Non-pigmented ciliary epithelial cell (primary cell): ENCODE measurements at places on chromosomes 11 and 22.

- no peak for DNase-seq
Observed at GRCh38 chr11:134206185-134206584, 17.6 kb downstream of the NCAPD3 start.

- DNase-seq, result no peak
Observed at GRCh38 chr11:121606354-121606753, 153.6 kb upstream of the SORL1-AS1 start.

DNA sequence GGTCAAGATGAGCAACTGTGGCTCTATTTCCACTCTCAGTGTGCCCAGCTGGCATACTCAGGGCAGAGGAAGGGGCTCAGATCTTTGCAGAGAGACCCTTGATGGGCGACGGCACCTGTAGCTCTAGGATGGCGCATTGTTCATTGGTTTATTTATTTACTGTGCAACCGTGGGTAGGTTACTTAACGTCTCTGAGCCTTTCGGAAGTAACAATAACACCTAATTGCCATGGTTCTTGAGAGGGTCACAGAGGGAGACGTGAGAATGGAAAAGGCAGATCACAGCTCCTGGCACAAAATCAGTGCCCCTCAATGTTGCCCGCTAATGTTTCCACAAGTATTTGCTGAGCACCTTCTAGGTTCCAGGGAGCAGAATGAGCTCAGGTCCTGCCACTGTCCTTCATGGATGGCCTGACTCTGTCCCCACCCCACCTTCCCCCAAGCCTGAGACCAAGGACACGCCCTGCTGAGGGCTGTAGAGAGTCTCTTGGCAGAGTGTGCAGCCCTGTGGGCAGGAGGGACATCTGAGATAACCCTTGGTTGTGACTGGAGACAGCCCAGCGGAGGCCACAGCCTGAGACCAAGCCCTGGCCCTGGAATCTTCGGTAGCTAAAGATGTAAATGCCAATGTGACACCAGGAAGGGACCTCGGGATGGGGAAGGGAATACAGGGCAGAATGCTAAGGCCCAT, 780 bp upstream of the ALDH3B2 start:
- DNase-seq, result no peak

DNA sequence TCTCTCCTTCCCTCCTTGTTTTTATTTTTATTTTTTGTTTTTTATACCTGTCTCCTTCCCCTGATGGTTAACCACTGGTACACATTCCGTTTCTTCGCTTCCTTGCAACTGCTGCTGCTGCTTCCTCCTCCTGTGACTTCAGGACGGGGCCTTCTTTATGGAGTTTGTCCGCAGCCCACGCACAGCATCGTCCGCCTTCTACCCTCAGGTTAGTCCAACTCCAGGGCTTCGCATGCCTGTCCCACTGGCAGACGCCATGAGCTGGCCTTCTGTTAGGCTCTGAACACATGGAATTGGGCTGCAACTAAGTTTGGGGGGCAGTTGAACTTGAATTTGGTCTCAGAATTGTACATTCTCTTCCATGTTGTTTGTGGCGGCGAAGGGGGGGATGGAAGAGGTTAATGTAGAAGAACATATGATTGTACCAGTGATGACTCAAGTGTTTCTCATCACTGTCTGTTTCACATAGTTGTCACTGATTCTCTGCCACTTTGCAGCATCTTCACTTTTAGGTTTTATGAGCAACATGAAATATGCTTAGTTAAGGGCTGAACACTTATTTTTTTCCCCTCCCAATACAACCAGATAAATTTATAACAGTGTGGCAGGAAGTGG, 83.0 kb upstream of the YWHAH start:
- no peak for DNase-seq

GRCh38 chr11:45679806-45680205, 14.4 kb upstream of the CHST1 start:
- DNase-seq, result no peak

- no peak for DNase-seq
Observed at GRCh38 chr22:20093418-20094196, 13.6 kb downstream of the DGCR8 start.

GRCh38 chr11:115887727-115888126, 383.5 kb upstream of the CADM1 start:
- no peak for DNase-seq

- DNase-seq, result no peak
Observed at GRCh38 chr22:47190957-47191670, 428.7 kb downstream of the TBC1D22A start.

- no peak for DNase-seq
Observed at GRCh38 chr11:15468466-15468865, 353.7 kb downstream of the INSC start.

- no peak for DNase-seq
Observed at GRCh38 chr11:60930394-60930793, 6.1 kb downstream of the TMEM132A start.

GRCh38 chr11:79290761-79291160, 150.1 kb downstream of the TENM4 start:
- DNase-seq, result no peak

GRCh38 chr11:96293598-96294021, 49.4 kb downstream of the MAML2 start:
- DNase-seq, result no peak

DNA sequence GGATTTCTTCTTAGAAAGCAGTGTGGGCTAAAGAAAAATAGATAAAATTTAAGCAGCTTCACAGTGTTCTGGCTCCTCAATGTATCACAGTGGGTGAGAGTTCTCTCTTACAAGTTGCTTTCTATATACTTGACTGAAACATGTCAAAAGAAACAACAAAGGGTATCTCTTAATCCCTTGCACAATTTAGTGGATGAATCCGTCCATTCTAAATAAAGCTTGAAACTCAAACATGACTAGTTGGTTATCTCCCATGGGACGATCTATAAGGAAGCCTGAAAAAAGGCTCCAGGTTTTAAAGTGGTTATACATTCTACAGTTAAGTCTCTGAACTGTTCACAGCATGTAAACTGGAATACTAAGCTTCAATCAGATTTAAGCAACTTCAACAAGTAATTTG, 993.1 kb upstream of the CNTN5 start:
- no peak for DNase-seq

GRCh38 chr11:3808861-3809623, 682 bp downstream of the PGAP2 start:
- DNase-seq, result no peak

DNA sequence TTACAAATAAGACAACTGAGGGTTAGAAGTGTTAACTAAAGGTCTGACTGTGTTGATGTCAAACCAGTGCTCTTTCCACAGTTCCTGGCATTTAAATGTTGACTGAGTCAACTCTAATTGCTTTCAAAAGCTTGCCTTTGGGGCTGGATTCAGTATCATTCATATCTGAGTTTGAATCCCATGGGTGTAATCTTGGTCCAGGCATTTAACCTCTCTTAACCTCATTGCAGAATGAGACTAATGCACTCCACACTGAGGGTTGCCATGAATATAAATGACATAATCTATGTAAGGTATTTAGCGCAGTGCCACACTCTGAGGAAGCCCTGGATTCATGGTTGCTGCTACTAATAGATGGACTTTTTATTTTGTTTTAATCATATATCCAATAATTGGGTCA, 274.3 kb downstream of the DDX10 start:
- DNase-seq, result no peak

- DNase-seq, result no peak
Observed at GRCh38 chr11:69881467-69882269, 62.5 kb upstream of the FGF3 start.

DNA sequence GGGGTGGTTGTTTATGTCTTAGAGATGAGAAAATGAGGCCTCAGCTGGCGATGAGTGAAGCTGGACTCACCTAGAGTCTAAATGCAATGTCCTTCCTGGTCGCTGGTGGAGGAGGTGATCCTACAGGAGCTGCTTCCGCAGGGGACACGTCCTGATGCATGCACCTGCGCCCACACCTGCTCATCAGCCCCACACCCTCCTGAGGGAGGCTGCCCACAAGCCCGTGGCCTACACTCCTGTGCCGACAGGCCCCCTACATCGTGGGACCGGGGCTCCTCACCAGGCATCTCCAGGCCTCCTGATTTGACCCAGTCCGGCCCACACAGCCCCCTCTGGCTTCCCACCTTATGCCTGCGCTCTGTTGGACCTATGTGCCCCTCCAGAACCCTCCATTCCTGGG, 857.2 kb downstream of the TBC1D22A start:
- DNase-seq, result no peak

GRCh38 chr11:2315395-2316168, 13.8 kb downstream of the TSPAN32 start:
- no peak for DNase-seq

GRCh38 chr11:34806875-34807274, 109.3 kb downstream of the APIP start:
- no peak for DNase-seq

DNA sequence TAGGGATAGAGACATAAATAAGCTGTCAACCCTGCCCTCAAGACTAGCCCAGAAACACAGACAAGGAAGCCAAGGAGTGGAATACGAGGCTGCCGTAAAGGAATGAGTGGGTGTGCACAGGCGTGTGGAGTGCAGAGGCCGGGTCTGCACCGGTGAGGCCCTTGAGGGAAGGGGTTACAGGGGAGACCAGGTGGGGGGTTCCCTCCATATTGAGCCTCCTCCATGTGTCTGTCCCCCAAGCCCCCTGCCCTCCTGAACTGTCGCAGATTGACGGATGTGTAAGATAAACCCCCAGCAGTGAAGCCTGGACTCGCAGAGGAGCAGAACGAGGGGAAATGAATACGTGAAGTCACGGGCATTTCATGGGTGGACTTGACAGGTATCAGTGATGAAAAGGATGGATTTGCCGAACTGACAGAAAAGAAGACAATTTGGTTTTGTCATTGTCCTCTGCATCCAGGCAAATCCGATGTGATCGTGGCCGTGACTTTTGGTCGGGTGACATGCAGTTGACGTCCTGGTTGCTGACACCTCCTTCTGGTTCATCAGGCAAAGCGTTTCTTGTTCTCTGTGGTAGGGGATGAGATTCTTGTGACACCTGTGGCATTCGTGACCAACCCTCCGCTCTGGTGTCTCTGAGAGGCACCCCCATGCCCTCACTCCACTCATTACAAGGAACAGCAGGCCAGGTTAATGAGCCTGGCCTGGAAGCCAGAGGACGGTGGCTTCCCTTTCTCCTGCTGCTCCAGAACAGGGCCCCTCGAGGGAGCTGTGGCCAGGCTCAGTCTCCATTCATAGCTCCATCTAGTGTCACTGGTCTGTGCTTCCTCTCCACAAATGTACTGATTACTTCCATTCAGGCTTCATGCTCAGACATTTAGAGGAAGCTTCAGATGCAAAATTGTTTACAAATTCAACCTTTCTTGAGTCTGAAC, 223.1 kb upstream of the B3GAT1 start:
- DNase-seq, result no peak

DNA sequence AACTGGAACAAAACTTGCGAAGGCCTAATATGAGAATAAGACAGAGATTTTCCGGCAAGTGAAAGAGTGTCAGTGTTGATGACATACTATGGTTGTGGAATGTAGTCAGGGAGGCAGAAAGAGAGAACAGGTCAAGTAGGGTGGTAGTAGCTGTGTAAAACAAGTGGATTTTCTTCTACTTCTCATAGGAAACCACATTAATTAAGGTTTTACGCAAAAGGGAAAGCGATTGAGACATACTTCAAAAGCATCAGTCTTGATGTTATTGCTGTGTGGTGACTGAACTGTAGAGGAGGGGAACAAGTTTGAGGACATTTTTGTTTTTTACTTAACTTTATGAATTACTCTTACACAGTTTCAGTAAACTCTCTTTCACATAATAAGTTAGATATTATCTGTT, 186.0 kb upstream of the CNTN5 start:
- DNase-seq, result no peak

- DNase-seq, result no peak
Observed at GRCh38 chr11:20459865-20460264, 72.3 kb downstream of the PRMT3 start.

DNA sequence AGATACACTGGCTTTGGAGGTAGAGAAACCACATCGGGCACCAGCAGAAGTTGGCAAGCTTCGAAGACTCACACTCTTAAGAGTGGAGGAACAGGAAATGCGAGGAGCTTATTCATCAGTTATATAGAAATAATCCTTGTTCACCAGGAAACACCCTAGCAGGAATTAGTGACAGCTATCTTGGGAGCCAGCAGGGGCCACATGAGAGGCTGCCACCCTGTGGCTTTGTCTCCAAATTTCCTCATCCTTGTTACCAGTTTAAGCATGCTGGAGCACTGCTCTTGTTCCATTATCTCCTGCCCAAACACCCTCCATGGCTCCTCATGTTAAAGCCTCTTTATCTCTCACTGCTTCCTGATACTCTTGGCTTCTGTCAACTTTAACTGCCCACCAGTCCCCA, 131.0 kb downstream of the PLEKHA7 start:
- no peak for DNase-seq
